ENCODE measurements at places on chromosomes 3 and 15. TPM values are rescaled to one million over a fixed set of nuclear protein-coding genes. Genes with fewer than 3 reads are reported as not detected.

GRCh38 chr15:77632534-77633133, at the start of gene LINGO1:
Gene LINGO1, minus strand, starts transcription at chr15:77632912. Its CDS starts 597 bp downstream, at chr15:77632315.
- H3K27ac ChIP-seq = no peak within 1 kb of the TSS
- H3K27me3 ChIP-seq = peaks cover 18% of the 10 kb centered on the region
- H3K4me3 ChIP-seq = no peak within 1 kb of the TSS
- peaks cover 9% of the 10 kb centered on the region for H3K4me1 ChIP-seq
- H3K36me3 ChIP-seq = no peaks in the 10 kb centered on the region
- DNase-seq = no peak

- no peak for DNase-seq
- no peaks in the 10 kb centered on the region for H3K27me3 ChIP-seq
- no peaks in the 10 kb centered on the region for H3K36me3 ChIP-seq
- H3K4me3 ChIP-seq = no peak overlapping the region
- H3K4me1 ChIP-seq = no peaks in the 10 kb centered on the region
Measured at GRCh38 chr3:148605521-148605920, 92.2 kb upstream of the AGTR1 start.

- DNase-seq = no peak
Measured at GRCh38 chr3:182241766-182242488, 530.2 kb downstream of the SOX2 start.

- no peaks in the 10 kb centered on the region for H3K4me1 ChIP-seq
- H3K36me3 ChIP-seq = peaks cover 20% of the 10 kb centered on the region
- no peak for DNase-seq
- no peak overlapping the region for H3K27ac ChIP-seq
- no peak overlapping the region for H3K4me3 ChIP-seq
Measured at GRCh38 chr3:114336122-114336697, 42.4 kb downstream of the TIGIT start.

The ACOX2 gene
- not detected for total RNA-seq

The HDDC3 gene
- total RNA-seq = 30.9 TPM

The GOLGA6L1 gene
- total RNA-seq = not detected

- peak overlapping the region; percentile 89 for H3K4me3 ChIP-seq
- peaks cover 6% of the 10 kb centered on the region for H3K36me3 ChIP-seq
- no peaks in the 10 kb centered on the region for H3K27me3 ChIP-seq
- H3K4me1 ChIP-seq = peaks cover 16% of the 10 kb centered on the region
- peak overlapping the region; percentile 81 for H3K27ac ChIP-seq
Measured at GRCh38 chr15:40471105-40471807, 472 bp downstream of the CHST14 start.

The ITIH1 gene
- total RNA-seq = not detected

The ZNF502 gene
- total RNA-seq = 1.1 TPM

The TM4SF1 gene
- not detected for total RNA-seq

GRCh38 chr3:45272828-45273470, 46.9 kb upstream of the TMEM158 start:
- no peak overlapping the region for H3K27ac ChIP-seq
- no peaks in the 10 kb centered on the region for H3K4me1 ChIP-seq
- no peaks in the 10 kb centered on the region for H3K36me3 ChIP-seq

GRCh38 chr3:54426381-54426780, 304.0 kb downstream of the CACNA2D3 start:
- H3K4me3 ChIP-seq = no peak overlapping the region
- no peaks in the 10 kb centered on the region for H3K4me1 ChIP-seq
- no peak overlapping the region for H3K27ac ChIP-seq
- no peaks in the 10 kb centered on the region for H3K27me3 ChIP-seq
- no peaks in the 10 kb centered on the region for H3K36me3 ChIP-seq

- no peaks in the 10 kb centered on the region for H3K27me3 ChIP-seq
- no peak overlapping the region for H3K4me3 ChIP-seq
- DNase-seq = peak; percentile 84
- H3K27ac ChIP-seq = peak overlapping the region; percentile 25
Measured at GRCh38 chr3:52983336-52983807, 62.5 kb downstream of the SFMBT1 start.

The SLC12A1 gene
- total RNA-seq = not detected

- DNase-seq = no peak
- H3K4me1 ChIP-seq = no peaks in the 10 kb centered on the region
- no peak overlapping the region for H3K27ac ChIP-seq
- H3K4me3 ChIP-seq = no peak overlapping the region
- no peaks in the 10 kb centered on the region for H3K36me3 ChIP-seq
- no peaks in the 10 kb centered on the region for H3K27me3 ChIP-seq
Measured at GRCh38 chr3:162555761-162556160, 1059.2 kb downstream of the OTOL1 start.

The AGBL1 gene
- total RNA-seq = not detected

DNA sequence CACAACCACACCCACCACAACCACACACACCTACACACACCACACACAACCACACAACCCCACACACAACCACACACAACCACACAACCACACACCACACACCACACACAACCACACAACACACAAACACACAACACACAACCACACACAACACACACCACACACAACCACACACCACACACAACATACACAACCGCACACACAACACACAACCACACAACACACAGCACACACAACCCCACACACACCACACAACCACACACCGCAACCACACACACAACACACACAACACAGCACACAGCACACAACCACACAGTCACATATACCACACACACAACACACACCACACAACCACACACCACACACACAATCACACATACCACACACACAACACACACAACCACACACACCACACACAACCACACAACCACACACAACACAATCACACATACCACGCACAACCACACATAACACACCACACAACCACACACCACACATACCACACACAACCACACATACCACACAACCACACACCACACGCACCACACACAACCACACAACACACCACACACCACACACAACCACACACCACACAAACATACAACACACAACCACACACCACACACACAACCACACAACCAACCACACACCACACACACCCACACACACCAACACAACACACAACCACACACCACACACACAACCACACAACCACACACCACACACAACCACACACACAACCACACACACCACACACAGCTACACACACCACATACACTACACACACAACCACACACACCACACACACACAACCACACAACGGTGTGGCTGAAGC, 23.7 kb downstream of the CPN2 start:
- no peak overlapping the region for H3K4me3 ChIP-seq
- H3K4me1 ChIP-seq = peaks cover 9% of the 10 kb centered on the region
- H3K27me3 ChIP-seq = peaks cover 6% of the 10 kb centered on the region
- DNase-seq = no peak
- H3K36me3 ChIP-seq = no peaks in the 10 kb centered on the region
- H3K27ac ChIP-seq = no peak overlapping the region

The TXNRD3 gene
- total RNA-seq = 0.46 TPM

Data from naive thymus-derived CD4-positive, alpha-beta T cell (primary cell).